ENCODE measurements at places on chromosomes 3 and 15.

DNA sequence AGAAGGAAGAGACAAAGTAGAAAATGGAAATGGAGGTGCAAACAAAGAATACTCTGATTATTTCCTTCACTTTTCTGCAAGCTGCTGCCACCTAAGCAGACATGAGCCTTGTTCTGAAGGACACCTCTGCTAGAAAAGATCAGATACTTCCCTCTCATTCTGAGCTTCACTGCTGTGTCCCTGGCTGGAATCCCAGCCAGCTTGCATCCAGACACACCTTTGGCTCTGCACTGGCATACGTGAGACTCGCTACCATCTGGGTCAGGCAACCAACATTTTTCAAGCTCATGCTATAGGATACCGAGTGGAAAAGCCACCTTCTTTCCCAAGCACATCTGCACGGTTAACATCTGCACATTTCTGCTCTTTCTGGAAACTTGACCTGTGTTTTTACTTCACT, 166.7 kb upstream of the SUCLG2 start:
- no peak overlapping the region for H3K27ac ChIP-seq
- H3K36me3 ChIP-seq: no peaks in the 10 kb centered on the region
- DNase-seq: no peak
- no peak overlapping the region for H3K4me3 ChIP-seq
- H3K4me1 ChIP-seq: no peaks in the 10 kb centered on the region

DNA sequence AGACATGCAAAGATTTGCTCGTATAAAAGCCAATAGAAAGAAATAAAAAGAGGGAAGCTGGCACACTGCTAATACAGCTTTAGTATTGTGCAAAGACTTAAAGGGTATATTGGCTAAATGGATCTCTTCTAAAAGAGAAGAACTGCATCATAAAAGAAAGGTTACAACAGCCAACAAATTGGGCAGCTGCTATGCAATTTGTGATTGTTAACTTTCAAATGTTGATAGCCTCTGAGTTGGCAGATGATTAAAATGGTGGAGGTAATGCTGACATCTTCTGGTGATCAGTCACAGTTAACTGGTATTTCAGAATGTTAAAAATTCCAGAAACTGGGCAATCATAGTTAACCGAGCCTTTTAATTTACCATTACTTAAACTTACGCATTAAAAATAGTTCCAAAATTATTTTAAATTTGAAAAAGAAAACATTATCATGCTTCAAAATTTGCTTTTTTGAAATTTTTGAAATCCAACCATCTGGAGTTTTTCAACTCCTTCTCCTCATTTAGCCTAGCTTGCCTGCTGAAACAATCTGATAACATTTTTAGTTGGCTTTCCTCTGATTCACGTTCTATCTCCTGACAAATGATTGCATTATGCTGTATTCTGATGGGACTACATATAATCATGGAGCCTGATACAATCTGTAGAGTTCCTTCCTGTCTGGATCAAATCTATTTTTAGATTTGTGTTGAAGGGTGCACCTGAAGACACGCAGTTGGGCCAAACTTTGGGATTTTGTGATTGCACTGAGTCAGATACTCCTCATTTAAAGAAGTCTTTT, 144.0 kb upstream of the PDZRN3 start:
- no peak overlapping the region for H3K4me3 ChIP-seq
- H3K27me3 ChIP-seq: no peaks in the 10 kb centered on the region
- no peak overlapping the region for H3K27ac ChIP-seq
- no peaks in the 10 kb centered on the region for H3K4me1 ChIP-seq

- DNase-seq: no peak
- no peak overlapping the region for H3K27ac ChIP-seq
- no peaks in the 10 kb centered on the region for H3K27me3 ChIP-seq
- H3K4me1 ChIP-seq: peaks cover 6% of the 10 kb centered on the region
Observed at GRCh38 chr3:40310705-40311104, 1.2 kb downstream of the EIF1B start.

- H3K36me3 ChIP-seq: no peaks in the 10 kb centered on the region
- H3K4me3 ChIP-seq: no peak overlapping the region
- H3K4me1 ChIP-seq: no peaks in the 10 kb centered on the region
- H3K27ac ChIP-seq: no peak overlapping the region
- no peaks in the 10 kb centered on the region for H3K27me3 ChIP-seq
Observed at GRCh38 chr3:103052236-103052830, 617.5 kb downstream of the ZPLD1 start.

GRCh38 chr3:101038393-101038792, 45.2 kb upstream of the ABI3BP start:
- DNase-seq: no peak
- H3K4me3 ChIP-seq: no peak overlapping the region
- H3K27me3 ChIP-seq: no peaks in the 10 kb centered on the region
- H3K27ac ChIP-seq: no peak overlapping the region
- no peaks in the 10 kb centered on the region for H3K36me3 ChIP-seq
